Karpas-422 (cell line): ENCODE measurements at places on chromosomes 4 and X. TPM values are rescaled to one million over a fixed set of nuclear protein-coding genes. Genes with fewer than 3 reads are reported as not detected.
A peak's percentile ranks its signal among the peaks of the same experiment; 100 is the strongest.

Gene POLA1
- total RNA-seq = 22.4 and 26.7 TPM in 2 replicates

GRCh38 chrX:65241059-65241721 lies 264.9 kb upstream of the ZC4H2 start:
- no peak for DNase-seq

Gene KLHL4
- total RNA-seq = not detected in 2 replicates

- DNase-seq = no peak
These were observed 8.3 kb upstream of the TMEM154 start for GRCh38 chr4:152687974-152688599.

- no peak for DNase-seq
These were observed 276.8 kb downstream of the FBXW7 start for GRCh38 chr4:152258804-152259708.

- no peak for DNase-seq
These were observed 118.6 kb upstream of the NEIL3 start for GRCh38 chr4:177190995-177191580.

GRCh38 chr4:17807446-17807845 lies 3.1 kb downstream of the DCAF16 start:
- no peak for DNase-seq

Gene DKK2
- not detected in 2 replicates for total RNA-seq

DNA sequence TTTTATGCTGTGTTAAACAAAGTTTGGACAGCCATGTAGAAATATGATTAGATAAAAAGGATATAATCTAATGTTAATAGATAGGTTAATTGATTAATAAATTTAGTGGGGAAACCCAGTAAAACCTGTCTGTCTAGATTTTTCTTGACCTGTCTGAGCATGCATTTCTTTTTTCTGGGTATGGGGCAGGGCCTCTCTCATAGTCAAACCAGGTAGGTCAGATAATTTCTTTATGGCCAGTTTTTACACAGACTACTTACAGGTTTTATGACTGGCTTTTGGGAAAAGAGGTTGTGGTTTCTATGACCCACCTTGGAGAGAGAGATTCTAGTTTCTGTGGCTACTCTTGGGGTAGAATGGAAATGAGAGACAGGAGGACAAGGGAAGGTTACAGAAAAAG lies 135.6 kb upstream of the EPHA5 start:
- no peak for DNase-seq

DNA sequence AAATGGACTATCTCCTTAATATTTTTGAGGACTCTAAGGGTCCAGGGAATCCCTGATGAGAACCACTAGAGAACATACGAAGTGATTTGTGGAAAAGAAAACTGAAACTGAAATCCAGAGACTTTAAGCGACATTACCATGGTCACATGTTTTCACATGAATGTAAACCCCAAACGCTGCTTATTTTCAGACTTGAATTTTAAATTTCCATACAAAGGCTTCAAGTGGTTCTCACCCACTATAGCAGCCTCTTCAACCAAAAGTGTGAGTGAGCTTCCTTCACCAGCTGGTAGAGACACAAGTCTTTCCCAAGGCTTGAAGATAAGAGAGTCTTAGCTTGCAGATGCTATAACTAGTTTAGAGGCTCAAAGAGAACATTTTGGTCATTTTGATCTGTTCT lies 232.7 kb downstream of the MGST2 start:
- no peak for DNase-seq

Gene SSX4B
- total RNA-seq = not detected in 2 replicates

GRCh38 chr4:140135529-140136088 lies 18.4 kb downstream of the MAML3 start:
- no peak for DNase-seq

DNA sequence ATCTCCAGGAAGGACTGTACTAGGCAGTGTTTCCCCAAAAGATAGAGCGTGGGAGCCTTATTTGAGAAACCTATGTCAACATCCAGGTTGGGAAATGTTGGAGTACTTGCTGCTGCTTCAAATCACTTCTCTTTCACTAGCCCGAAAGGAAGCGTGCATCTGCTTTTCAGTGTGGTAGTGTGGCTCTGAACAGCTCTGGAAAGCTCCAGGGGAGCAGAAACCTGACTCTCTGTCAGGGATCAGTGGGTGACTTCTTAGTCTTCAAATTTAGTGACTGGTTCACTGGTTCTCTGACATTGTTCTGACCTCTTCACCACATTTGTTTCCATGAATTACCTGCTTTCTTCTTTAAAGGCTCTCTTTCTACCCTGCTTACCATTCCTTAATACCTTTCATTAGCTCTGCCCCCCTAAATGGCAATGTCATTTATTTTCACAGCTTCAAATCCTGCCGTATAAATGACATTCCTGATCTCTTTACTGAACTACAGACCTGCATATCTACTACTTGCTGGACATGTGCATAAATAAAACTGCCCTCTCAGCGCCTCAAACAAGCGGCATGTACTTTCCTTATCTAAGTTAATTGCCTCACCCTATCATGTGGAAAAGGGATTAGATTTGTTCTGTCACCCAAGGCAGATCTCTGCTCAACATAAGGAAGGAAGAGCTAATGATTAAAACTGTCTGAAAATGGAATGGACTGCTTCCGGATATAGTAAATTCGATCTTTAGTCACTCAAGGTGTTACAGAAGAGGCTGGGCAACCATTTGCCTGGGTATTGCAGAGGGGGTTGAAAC lies 37.0 kb downstream of the DLG3 start:
- DNase-seq = no peak

Gene NONO
- 335 and 360 TPM in 2 replicates for total RNA-seq

GRCh38 chr4:142354794-142355420 lies 491.2 kb downstream of the INPP4B start:
- no peak for DNase-seq

GRCh38 chr4:108272986-108273385 lies 104.3 kb upstream of the LEF1 start:
- DNase-seq = no peak

DNA sequence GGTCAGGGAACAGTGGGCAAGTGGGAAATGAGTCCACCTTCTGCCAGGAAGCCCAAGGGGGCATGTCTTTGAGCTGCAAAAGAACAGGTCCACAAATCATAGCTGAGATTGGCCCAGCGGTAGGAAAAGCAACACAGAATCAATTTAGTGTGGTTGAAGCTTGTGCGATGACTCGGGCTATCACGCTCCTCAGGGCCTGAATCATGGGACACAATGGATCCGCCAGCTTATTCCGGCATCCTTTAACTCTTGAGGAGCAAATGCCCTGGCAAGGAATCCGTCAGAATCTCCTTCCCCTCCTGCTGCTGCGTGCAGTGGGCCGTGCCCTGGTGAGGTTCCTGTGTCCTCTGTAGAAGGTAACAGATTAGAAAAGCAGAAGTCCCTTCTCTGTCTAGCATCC lies 98.0 kb downstream of the RELL1 start:
- no peak for DNase-seq

Gene SPATA4
- total RNA-seq = not detected in 2 replicates

DNA sequence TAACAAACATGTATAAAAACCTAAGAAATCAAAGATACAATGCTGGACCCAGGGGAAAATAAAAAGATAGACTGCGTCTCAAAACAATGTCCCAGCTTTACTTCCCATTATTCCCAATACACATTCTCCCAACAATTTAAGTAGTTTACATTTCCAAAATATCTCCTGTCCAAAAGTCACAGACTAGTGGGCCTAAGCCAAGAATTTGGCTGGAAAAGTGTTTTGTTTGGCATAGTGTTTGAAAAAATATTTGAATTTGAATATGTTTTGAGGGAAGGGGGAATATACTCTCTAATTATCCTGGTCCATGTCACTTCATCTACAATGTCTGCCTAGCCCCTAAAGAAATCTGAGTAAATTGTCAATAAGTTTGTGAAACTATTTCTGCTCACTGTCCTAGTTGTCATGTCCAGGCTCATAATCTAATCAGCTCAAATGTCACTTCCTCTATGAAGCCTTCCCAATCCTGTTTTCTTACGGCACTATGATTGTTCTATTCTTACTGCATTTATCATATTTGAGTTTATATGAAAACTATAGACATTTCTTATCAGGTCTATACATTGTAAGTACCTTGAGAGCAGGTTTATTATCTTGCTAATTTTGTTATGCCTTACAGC lies 74.4 kb downstream of the SEC24D start:
- peak; percentile 61 for DNase-seq

GRCh38 chr4:153748378-153748777 lies 11.4 kb downstream of the RNF175 start:
- DNase-seq = no peak

GRCh38 chr4:148182230-148182911 lies 259.8 kb downstream of the NR3C2 start:
- no peak for DNase-seq

DNA sequence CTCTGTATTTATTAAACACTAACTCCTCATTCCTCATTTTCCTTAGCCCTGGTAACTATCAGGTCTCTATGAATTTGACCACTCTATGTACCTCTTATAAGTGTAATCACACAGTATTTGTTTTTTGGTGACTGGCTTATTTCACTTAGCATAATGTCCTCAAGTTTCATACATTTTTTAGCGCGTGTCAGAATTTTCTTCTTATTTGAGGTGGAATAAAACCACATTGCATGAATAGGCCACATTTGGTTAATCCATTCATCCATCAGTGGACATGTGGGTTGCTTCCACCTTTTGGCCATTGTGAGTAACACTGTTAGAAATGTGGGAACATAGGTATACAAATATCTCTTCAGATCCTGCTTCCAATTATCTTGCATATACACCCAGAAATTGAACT lies 341.2 kb upstream of the BOD1L1 start:
- DNase-seq = no peak

DNA sequence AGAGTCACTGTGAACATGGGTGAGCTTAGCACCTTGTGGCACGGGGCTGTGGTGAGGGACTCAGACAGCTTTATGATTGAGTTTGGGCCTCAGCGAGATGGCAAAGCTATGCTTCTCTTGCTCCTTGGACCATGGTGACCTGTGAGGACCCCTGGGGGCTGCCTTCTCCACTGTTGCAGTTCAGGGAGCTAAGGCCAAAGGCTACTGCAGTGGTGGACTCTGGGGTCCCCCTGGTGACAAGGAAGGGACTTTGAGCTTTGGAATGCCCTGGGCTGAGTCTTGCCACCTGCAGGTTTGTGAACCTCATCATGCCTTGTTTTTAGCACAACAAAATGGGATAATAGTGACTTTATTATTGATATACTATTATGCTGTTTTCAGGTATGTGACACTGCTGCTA lies 36.5 kb downstream of the TBL1X start:
- no peak for DNase-seq

GRCh38 chr4:118762730-118763477 lies 73.0 kb downstream of the SEC24D start:
- DNase-seq = peak; percentile 49

Gene GPRASP3
- 0.32 and 0.56 TPM in 2 replicates for total RNA-seq

Gene ZXDA
- 6.3 and 10.6 TPM in 2 replicates for total RNA-seq

DNA sequence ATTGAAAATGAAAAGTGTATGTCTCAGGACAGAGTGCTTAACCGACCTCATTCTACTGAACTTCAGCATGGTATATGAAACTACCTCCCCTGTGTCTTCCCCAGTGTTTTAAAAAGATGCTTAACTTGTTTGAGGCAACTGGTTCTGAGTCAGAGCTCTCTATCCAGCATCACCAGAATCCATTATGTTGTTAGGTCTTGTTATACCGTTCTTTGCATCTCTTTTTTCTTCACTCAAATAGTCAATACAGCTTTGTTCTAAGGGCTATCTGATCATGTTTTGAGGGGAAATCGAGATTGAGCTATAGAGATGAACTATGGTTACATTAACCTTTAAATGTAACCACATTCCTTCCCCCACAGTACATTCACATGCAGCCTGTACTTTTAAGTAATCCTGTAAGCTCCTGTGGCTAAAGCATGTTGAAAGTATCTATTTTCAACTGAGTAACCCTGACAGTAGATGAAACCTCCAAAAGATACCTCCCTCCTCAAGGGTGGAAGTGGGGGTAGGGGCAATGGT lies 514.4 kb downstream of the RPA4 start:
- peak; percentile 59 for DNase-seq

Gene IL1RAPL2
- not detected in 2 replicates for total RNA-seq

Gene JADE3
- 0.07 and 0.29 TPM in 2 replicates for total RNA-seq

- no peak for DNase-seq
These were observed 32.2 kb upstream of the ARMCX2 start for GRCh38 chrX:101691835-101692234.

DNA sequence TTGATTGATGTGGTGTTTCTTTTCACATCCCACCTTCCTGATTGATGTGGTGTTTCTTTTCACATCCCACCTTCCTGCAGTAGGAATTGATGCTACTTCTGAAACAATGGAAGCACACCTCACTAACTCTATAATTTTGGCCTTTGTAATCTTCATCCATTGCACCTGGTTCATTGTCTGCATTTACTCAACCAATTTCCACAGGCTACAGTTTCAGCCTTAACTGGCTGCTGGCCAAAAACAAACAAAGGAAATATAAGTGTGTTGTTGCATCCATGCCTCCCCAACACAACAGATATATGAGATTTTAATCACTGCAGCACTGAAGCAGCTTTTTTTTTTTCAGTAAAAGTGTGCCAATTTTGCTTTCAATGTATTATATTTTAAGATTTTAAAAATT lies 867.6 kb upstream of the PCDH7 start:
- no peak for DNase-seq

GRCh38 chr4:178450614-178451013 lies 1008.4 kb upstream of the AGA start:
- DNase-seq = no peak

- DNase-seq = no peak
These were observed 796.5 kb upstream of the SLIT2 start for GRCh38 chr4:19455196-19455595.

- no peak for DNase-seq
These were observed 81.2 kb downstream of the TMEM144 start for GRCh38 chr4:158291334-158292055.

DNA sequence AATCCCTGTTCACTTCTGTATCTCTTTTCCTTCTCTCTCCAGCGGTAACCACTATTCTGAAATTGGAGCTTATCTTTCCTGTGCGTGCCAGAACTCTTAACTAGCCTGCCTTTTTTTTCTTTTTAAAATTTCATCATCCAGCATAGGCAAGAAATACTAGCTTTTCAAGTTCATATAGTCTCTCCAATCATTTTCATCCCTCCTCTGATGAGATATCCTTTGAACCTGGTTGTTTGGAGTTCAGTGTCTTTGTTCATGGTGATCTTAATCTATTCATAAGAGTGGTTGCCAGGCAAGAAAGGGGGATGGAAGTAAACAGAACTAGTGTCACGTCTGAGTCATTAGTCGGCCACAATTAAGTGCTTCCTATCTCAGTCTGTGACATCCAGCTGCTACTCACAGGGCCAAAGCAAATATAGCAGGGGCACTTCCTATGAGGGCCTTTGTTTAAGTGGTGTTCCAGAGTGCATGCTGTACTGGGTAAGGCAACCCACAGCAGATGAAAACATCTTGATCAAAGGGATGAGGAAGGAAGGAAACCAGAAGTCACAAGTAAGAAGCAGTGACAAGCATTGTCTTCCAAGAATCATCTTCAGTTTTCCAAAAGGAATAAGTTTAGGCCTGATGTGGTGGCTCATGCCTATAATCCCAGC lies 56.4 kb upstream of the XIAP start:
- DNase-seq = no peak

DNA sequence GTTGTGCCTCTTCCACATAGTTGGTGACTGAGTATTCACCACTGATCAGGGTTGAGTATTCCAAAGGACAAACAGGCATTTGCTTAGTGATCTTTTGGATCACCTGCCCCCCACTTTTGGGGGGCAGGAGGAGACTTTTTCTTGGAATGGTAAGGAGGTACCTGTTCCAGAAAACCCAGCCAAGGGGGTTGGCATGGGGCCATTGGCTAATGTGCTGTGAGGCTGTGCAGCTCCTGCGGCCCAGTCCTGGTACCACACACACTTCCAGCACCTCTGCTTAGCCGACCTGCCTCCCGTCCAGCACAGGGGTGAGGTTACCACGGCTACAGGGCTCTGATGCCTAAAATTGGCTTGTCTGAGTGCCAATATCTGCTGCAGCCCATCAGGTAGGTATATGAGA lies 40.1 kb upstream of the MGST2 start:
- DNase-seq = no peak

Gene PRKG2
- not detected in 2 replicates for total RNA-seq
